CD4-positive, alpha-beta T cell treated with Interleukin-4 for 1 hour (primary cell): ENCODE measurements at places on chromosomes 13 and 19.
A peak's percentile ranks its signal among the peaks of the same experiment; 100 is the strongest.

- no peak for DNase-seq
Observed at GRCh38 chr19:29882719-29883105, 59.3 kb upstream of the URI1 start.

GRCh38 chr19:19119325-19120237 is 18.7 kb downstream of the TMEM161A start:
- DNase-seq, result no peak

DNA sequence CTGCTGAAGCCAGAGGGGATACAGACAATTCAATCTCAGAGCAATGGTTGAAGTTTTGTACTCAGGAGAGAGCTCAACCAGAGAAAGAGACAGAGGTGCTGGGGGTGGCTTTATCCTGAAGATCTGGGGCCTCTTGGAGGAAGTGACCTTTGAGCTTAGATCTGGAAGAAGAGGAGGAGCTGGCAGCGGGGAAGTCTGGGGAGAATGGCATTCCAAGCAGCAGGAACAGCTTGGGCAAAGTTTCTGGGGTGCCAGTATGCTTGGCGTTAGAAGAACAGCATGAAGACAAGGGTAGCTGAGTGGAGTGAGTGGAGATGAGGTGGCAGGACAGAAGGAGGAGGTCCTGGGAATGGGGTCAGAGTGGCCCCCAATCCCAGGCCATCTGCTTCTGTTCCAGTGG is 11.3 kb downstream of the MAST3 start:
- DNase-seq, result no peak

GRCh38 chr13:62837895-62838294 is 1422.2 kb upstream of the PCDH20 start:
- DNase-seq, result no peak

GRCh38 chr13:108963276-108963810 is 333.9 kb downstream of the MYO16 start:
- no peak for DNase-seq

DNA sequence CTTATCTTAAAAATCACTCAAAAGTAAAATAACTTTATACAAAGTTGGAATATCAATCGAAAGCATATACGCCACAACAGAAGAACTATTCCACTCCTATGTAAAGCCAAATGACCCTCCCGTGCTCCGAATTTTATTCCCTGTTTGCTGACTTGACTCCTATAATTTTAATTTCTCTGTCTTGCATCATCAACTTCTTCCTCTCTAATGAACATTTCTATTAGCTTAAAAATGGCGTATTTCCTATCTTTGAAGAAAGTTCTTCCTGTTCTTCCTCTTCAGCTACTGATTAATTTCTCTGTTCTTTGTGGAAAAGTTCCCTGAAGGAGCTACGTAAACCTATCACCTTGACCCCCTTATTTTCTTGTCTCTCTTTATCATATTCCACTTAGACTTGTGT is 389.3 kb downstream of the LMO7 start:
- DNase-seq, result no peak

GRCh38 chr19:13100031-13100588 is 2.5 kb downstream of the LYL1 start:
- peak; percentile 85 for DNase-seq

DNA sequence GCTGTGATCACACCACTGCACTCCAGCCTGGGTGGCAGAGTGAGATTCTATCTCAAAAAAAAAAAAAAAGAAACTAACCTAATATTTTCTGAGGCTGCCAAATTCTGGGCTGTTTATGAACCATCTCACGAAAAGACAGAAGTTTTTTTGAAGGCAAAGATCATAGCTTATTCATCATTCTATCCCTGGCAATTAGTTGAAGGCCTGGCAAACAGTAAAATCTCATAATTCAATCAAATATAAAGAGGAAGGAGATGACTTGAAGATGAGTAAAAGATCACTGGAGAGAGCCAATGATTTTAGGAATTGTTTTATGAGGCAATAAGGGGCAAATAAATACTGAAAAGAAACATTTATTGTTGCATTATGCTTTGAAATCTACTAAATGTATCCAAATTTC is 216.5 kb downstream of the DCLK1 start:
- no peak for DNase-seq

DNA sequence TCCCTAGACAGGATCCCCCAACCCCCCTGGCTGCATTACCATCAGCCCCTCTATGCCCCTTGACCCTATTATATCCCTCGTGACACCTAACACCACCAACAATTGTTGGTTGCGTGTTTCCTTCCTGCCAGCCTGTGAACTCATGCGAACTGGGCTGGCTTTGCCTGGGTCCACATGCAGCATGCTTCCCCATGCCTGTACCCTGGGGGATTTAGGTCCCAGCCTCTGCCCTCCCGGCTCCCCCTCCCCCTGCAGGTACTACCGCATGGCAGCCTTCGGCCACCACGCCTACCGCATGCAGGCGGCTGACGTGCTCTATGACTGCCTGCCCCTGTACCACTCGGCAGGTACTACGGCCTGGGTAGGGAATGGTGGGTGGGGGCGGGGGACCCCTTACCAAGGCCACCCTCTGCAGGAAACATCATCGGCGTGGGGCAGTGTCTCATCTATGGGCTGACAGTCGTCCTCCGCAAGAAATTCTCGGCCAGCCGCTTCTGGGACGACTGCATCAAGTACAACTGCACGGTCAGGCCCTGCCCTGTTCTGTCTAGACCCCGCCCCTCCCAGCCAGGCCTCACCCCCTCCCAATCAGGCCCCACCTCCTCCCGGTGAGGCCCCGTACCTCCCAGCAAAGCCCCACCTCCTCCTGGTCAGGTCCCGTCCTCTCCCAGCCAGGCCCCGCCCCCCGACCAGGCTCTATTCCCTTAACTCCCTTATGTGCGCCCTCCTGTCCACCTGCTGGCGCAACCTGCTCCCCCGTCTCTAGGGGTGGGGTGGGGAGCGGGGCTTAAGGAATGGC is 18.5 kb downstream of the SLC27A1 start:
- peak; percentile 84 for DNase-seq

- DNase-seq, result peak; percentile 63
Observed at GRCh38 chr19:3606690-3607289, at the start of gene TBXA2R. TSS of gene TBXA2R (minus strand) at chr19:3606875. CDS start at chr19:3600634, 6,241 bp downstream.

DNA sequence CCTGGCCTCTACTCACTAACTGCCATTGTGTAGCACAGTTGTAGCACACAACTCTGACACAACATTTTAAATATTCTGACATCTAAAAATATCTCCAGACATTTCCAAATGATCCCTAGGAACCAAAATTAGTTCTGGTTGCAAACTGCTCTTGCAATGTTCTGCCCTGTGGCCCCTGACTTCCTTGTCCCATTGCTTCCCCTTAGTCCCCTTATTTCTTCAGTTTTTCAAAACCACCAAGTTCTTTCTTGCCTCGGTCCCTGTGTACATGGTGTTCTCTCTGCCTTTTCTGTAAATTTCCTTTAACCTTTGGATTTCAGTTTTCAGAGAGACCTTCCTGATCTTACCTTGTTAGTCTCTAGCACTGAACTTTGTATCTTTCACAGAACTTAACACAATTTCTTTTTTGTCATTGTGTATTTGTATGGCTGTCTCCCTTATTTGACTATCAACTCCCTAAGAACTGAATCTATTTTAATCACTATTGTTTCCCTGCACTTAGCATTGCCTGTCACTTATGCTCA is 87.6 kb upstream of the MLNR start:
- DNase-seq, result no peak

- DNase-seq, result no peak
Observed at GRCh38 chr19:35929876-35930275, 6.3 kb upstream of the LRFN3 start.

GRCh38 chr19:32181216-32181920 is 164.0 kb upstream of the ZNF507 start:
- no peak for DNase-seq

DNA sequence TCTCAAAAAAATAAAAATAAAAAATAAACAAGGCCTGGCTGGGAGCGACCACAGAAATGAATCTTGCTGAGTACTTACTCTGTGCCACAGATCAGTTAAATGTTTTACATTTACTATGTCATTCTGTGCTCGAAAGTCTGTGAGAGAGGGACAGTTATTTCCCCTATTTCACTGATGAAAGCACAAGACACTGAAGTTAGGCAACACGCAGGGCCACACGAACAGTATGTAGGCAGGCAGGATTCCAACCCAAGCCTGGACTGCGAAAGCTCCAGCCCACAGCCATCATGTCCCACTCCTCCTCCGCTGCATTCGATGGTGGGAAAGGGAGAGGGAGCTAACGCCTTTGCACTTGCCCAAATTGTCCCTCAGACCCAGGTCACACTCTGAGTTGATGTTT is 34.2 kb downstream of the RUBCNL start:
- DNase-seq, result peak; percentile 44

DNA sequence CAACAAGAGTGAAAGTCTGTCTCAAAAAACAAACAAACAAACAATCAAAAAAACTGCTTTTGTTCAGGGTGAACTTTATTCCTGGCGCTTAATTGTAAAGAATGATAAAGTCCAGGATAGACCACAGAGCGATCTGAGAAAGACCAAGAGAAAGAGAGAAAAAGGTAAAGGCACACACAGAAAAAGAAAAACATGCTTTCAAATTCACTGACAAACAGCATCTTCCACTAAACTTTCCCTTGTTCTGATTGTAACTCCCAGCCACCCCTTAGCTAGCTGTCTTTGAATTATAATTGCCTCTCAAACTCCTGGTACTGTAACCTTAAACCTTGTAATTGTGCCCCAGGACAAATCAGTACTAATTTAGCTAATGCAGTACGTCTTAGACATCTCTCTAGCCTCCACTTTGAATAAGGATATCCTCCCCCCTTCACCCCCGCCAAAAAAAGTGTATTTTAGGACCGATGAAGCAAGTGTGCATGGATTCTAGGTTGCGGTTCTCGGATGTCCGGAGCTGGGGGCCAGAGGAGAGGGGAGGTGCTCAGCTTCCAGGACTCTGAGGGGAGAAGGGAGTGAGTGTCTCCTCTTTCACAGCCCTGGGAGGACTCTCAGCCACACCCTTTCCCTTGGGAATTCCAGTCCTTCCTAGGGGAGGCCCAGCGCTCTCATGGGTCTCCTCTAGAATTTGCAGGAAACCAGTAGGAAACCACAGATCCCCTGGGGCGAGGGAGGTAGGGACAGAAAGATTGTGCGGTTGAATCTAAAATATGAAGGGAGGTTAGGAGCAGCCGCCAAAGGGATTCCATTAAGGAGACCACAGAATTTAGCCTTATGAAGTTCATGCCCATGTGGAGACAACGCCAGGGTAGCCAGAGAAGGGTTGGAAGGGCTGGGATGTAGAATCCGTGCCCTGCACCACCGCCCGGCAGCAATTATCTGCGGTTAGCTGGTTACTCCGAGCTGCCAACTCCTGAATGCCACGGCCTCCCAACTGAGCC is 19.7 kb downstream of the ZNF536 start:
- DNase-seq, result no peak

- no peak for DNase-seq
Observed at GRCh38 chr19:31112158-31112557, 237.1 kb downstream of the TSHZ3 start.

DNA sequence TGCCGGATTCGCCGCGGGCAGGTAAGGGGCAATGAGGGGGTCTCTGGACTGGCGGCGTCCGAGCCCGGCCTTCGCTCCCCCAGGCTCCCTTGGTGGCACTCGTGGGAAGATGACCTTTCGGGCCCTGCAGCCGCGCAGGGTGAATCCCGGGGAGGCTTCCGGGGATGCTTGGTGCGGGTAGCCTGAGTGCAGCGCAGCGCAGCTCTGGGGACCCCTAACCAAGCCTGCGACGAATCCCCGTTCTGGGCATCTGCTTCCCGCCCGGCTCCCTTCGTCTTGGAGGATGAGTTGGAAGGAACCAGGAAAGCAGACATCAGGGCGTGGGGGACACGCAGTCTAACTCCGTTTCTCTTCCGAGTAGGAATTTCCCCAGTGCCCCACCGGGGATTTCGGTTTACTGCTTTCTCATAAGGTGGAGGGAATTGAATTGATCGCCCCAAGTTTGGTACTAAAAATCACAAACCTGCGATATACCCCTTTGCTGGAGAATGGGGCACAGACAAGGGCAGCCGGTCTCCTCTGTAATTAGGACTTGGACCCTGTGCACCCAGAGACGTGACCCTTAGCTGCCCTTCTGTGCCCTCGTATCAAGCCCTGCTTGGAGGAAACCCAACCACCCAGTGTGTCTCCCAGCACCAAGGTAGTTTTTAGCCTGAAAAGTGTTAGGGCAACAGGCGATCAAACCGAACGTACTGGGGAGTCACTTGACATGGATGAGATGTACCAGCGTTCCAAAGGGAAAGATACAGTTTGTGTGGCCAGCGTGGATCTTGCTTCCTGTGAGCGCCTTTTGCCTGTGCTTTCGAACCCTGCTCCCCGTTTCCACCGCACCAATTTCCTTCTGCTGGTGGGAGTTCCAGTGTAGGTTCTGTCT is 1.0 kb downstream of the GPC5 start:
- DNase-seq, result no peak

- no peak for DNase-seq
Observed at GRCh38 chr13:113560645-113561416, 23.7 kb upstream of the TFDP1 start.

GRCh38 chr13:33015791-33016323 is 366 bp upstream of the KL start:
- DNase-seq, result no peak

DNA sequence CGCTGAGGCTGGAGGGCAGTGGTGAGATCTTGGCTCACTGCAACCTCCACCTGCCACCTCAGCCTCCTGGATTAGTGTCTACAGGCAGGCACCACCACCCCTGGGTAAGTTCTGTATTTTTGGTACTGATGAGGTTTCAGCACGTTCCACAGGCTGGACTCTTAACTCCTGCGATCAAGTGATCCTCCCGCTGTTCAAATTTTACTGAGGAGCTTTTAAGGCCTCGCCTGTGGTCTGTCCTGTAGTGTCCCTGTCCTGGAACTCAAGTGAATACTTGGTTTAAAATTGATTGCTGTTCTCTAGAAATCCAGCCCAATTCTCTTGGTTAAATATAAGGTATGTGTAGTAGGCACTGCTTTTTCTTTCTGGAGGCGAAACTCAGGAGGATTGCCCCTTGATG is 65.2 kb downstream of the DPRX start:
- DNase-seq, result no peak

DNA sequence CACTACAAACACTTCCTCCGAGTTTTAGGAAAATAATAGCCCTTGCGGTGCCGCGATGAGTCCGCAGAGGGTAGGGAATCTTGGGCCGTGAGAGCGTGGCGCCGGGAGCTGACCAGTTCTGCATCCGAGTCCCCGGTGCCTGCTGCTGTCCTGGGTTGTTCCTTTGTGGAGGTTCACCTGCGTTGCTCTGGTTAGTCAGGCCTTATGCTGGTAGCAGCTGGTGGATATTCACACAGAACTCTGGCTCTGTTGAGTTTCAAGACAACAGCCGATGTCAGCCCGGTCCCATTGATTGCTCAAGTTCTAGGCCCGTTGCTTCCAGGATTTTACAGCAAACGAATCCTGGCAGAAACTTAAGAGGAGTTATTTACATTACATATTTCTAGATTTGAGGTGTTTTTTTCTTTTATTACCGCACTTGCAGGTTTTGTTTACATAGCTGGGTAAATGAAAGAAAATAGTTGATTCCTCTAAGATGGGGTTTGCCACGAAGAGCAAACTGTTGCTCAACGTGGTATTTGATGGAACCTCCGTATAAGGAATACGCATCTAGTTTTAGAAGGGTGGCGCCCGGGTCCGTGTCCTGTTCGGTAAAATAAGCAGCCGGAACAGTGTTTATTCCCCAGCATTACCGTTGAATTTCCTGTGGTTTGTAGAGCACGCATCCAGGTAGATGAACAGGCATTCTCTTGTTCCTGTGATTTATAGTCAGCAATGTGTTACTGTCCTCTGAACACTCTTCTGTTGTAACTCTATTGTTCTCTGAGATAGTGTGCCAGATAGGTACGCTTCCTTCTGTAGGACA is 1.3 kb downstream of the CLDN10 start:
- DNase-seq, result no peak
